ENCODE measurements at places on chromosomes 16 and 17. TPM values are rescaled to one million over a fixed set of nuclear protein-coding genes. Genes with fewer than 3 reads are reported as not detected.

DNA sequence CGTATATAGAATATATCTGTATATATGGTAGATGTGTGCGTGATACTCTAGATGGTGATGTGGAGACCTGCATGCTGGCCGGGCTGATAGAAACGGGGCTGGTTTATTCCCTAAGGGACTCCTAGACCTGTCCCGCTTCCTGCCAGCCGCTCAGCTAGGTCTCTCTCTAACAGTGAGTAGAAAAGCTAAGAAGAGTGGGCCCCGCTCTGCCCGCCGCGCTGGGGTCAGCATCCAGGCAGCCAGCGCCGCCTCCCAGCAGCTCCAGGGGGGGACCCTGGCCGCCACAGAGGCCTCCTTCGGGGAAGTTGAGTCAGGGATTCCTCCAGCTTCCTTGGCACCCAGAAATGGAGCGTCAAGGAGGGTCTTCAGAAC, 9.4 kb downstream of the CYGB start:
- peaks cover 7% of the 10 kb centered on the region for H3K27me3 ChIP-seq
- peaks cover 20% of the 10 kb centered on the region for H3K4me1 ChIP-seq
- H3K27ac ChIP-seq = no peak overlapping the region
- H3K4me3 ChIP-seq = no peak overlapping the region
- H3K36me3 ChIP-seq = no peaks in the 10 kb centered on the region

DNA sequence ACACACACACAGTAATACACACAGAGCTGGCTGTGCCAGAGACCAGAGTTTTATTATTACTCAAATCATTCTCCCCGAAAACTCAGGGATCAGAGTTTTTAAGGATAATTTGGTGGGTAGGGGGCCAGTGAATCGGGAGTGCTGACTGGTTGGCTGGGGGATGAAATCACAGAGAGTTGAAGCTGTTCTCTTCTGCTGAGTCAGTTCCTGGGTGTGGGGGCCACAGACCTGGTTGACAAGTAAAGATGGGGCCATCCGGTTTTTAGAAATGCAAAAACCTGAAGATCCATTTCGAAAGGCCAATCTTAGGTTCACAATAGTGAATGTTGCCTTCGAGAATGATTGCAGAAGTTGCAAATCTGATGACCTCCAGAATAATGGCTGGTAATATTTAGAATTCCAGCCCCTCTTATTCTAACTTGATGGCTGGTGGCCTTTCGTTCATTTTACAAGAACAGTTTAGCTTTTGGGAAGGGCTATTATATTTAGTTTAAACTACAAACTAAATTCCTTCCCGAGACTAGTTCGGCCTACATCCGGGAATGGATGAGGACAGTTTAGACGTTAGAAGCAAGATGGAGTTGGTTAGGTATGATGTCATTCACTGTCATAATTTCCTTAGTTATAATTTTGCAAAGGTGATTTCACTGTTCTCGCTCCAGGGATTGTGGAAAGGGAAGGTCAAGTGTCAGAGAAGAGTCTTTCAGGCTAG, 123.2 kb downstream of the KCNJ18 start:
- peaks cover 16% of the 10 kb centered on the region for H3K36me3 ChIP-seq
- H3K27ac ChIP-seq = no peak overlapping the region
- H3K4me1 ChIP-seq = no peaks in the 10 kb centered on the region
- H3K4me3 ChIP-seq = no peak overlapping the region

GRCh38 chr17:70629902-70630301, 460.6 kb downstream of the KCNJ2 start:
- no peaks in the 10 kb centered on the region for H3K4me1 ChIP-seq
- no peaks in the 10 kb centered on the region for H3K27me3 ChIP-seq
- H3K4me3 ChIP-seq = no peak overlapping the region
- DNase-seq = no peak
- H3K36me3 ChIP-seq = no peaks in the 10 kb centered on the region

GRCh38 chr16:14111713-14112538, 40.8 kb downstream of the MRTFB start:
- H3K4me1 ChIP-seq = peaks cover 16% of the 10 kb centered on the region
- H3K4me3 ChIP-seq = no peak overlapping the region
- DNase-seq = no peak
- no peaks in the 10 kb centered on the region for H3K36me3 ChIP-seq

DNA sequence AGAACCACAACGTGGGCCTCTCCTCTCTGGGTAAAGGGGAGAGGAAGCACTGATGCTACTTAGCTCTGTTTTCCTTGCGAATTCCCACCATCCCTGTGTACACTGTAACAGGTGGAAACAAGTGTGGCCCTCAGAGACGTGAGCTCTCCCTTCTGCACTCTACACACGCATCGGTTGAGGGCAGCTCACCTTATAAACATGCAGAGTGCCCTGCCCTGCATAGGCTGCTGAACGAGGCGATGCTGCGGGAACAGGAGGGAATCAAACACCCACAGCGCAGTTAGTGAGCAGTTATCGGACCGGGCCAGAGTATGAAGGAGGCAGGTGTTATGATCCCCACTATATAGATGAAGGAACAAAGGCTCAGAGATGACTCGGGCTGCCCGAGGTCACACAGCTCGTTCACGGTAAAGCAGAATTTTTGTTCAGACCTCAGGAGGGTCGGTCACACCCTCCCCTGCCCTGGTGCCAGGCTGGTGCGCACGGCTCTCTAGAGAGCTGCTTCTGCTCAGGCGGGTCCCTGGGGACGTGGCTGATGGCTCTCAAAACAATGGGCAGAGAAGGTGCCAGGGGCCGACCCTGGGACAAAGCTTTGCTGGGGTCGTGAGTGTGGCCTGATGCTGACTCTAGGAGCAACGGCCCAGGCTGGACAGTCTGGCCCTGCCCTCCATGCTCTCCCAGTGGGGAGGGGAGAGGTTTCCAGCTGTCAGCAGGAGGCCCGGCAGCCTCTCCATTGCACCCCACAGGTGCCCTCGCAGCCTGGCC, 68.5 kb downstream of the RPH3AL start:
- no peak overlapping the region for H3K27ac ChIP-seq
- H3K36me3 ChIP-seq = peaks cover 10% of the 10 kb centered on the region
- no peak overlapping the region for H3K4me3 ChIP-seq

- H3K36me3 ChIP-seq = peaks cover 9% of the 10 kb centered on the region
- H3K27me3 ChIP-seq = no peaks in the 10 kb centered on the region
- H3K4me3 ChIP-seq = no peak overlapping the region
- no peaks in the 10 kb centered on the region for H3K4me1 ChIP-seq
Measured at GRCh38 chr16:5412731-5413130, 315.1 kb upstream of the EEF2KMT start.

ZG16 gene
- total RNA-seq = not detected

GRCh38 chr17:40724656-40725055, 21.1 kb upstream of the KRT24 start:
- DNase-seq = no peak
- H3K4me3 ChIP-seq = no peak overlapping the region
- H3K4me1 ChIP-seq = no peaks in the 10 kb centered on the region

NPIPB9 gene
- total RNA-seq = 3.0 TPM

GRCh38 chr17:19000531-19001325, 3.8 kb downstream of the FAM83G start:
- H3K36me3 ChIP-seq = peaks cover 3% of the 10 kb centered on the region
- peaks cover 2% of the 10 kb centered on the region for H3K27me3 ChIP-seq
- no peak overlapping the region for H3K4me3 ChIP-seq
- DNase-seq = peak; percentile 64

DNA sequence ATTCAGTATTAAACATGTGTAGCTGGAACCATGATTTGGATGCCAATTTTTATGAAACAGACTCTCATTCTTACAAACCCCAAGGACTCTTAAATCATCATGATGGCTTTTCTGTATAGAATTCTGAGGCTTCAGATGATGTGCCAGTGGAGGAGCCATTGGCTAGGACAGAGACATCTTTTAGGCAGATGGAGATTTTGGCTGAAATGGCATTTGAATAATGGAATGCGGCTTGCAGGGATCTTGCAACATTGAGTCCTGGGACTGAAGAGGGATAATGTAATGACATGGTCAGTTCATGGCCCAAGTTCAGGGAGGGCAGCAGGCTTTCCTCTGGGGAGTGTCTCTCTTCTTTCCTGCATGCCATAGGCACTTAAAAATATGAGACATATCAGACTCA, 172.4 kb downstream of the ABCA8 start:
- DNase-seq = no peak
- no peaks in the 10 kb centered on the region for H3K27me3 ChIP-seq
- no peak overlapping the region for H3K4me3 ChIP-seq
- H3K4me1 ChIP-seq = no peaks in the 10 kb centered on the region

GRCh38 chr16:58125781-58126335, 3.3 kb downstream of the CFAP20 start:
- H3K4me1 ChIP-seq = peaks cover 47% of the 10 kb centered on the region
- H3K36me3 ChIP-seq = no peaks in the 10 kb centered on the region
- DNase-seq = no peak

DNA sequence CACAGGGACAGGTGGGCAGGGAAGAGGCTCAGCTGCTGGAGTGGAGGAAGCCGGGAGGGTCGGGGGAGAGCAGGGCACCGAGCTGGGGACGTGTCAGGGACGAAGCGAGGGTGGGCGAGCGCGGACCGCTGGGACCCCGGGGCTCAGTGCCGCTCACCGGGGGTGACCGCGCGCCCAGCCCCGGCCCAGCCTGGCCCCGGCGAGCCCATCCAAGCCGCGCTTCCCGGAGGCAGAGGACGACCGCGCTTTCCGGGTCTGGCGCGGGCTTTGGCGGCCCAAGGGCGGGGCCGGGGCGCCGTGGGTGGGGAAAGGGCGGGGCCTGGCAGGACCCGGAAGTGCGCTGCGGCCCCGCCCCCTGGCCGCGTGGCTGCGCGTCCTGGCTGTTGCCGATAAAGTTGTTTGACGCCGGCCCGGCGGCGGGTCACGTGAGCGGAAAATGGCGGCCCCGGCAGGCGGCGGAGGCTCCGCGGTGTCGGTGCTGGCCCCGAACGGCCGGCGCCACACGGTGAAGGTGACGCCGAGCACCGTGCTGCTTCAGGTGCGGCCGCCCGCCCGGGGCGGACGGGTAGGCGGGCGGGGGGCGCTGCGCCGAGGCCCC, at the start of gene ASPSCR1:
ASPSCR1 (plus strand) TSS at position 419 of the 598 bp plus-strand sequence; CDS start at position 437, 18 bp downstream.
- peaks cover 5% of the 10 kb centered on the region for H3K36me3 ChIP-seq
- H3K27ac ChIP-seq = peak within 1 kb of the TSS; percentile 90
- peaks cover 20% of the 10 kb centered on the region for H3K4me1 ChIP-seq
- H3K27me3 ChIP-seq = peaks cover 10% of the 10 kb centered on the region

- peaks cover 18% of the 10 kb centered on the region for H3K27me3 ChIP-seq
- H3K4me1 ChIP-seq = peaks cover 5% of the 10 kb centered on the region
- H3K4me3 ChIP-seq = no peak overlapping the region
- no peaks in the 10 kb centered on the region for H3K36me3 ChIP-seq
Measured at GRCh38 chr16:168424-168823, 2.6 kb downstream of the HBM start.

DNA sequence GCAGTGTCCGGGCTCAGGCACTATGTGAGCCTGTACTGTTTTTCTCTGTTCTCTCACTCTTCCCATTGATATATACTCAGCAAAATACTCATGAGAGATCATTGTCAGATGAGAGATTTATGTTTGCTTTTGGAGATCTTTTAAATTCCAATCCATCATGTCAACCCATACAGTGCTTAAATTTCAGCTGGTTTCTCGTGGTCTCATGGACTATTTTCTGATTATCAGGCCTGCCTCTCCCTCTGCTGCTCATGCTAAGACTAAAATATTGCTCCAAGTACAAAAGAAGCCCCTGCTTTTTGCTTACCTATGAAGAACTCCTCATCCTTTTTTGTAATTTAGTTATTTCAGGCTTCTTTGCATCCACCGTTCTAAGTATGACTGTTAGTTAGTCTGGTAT, 547.2 kb downstream of the KCNJ2 start:
- H3K36me3 ChIP-seq = no peaks in the 10 kb centered on the region
- H3K4me3 ChIP-seq = no peak overlapping the region
- H3K27ac ChIP-seq = no peak overlapping the region

GRCh38 chr17:50354198-50354597, 8.3 kb downstream of the XYLT2 start:
- H3K27ac ChIP-seq = no peak overlapping the region
- H3K4me3 ChIP-seq = no peak overlapping the region
- no peaks in the 10 kb centered on the region for H3K4me1 ChIP-seq
- no peak for DNase-seq

- DNase-seq = no peak
- H3K27me3 ChIP-seq = peaks cover 18% of the 10 kb centered on the region
Measured at GRCh38 chr16:87601401-87601981, 817 bp upstream of the JPH3 start.

SNN gene
- 491 TPM for total RNA-seq

- no peaks in the 10 kb centered on the region for H3K36me3 ChIP-seq
- no peak for DNase-seq
- no peak overlapping the region for H3K4me3 ChIP-seq
- H3K4me1 ChIP-seq = no peaks in the 10 kb centered on the region
- H3K27me3 ChIP-seq = peaks cover 4% of the 10 kb centered on the region
Measured at GRCh38 chr16:71855937-71856662, 10.3 kb downstream of the ATXN1L start.

DNA sequence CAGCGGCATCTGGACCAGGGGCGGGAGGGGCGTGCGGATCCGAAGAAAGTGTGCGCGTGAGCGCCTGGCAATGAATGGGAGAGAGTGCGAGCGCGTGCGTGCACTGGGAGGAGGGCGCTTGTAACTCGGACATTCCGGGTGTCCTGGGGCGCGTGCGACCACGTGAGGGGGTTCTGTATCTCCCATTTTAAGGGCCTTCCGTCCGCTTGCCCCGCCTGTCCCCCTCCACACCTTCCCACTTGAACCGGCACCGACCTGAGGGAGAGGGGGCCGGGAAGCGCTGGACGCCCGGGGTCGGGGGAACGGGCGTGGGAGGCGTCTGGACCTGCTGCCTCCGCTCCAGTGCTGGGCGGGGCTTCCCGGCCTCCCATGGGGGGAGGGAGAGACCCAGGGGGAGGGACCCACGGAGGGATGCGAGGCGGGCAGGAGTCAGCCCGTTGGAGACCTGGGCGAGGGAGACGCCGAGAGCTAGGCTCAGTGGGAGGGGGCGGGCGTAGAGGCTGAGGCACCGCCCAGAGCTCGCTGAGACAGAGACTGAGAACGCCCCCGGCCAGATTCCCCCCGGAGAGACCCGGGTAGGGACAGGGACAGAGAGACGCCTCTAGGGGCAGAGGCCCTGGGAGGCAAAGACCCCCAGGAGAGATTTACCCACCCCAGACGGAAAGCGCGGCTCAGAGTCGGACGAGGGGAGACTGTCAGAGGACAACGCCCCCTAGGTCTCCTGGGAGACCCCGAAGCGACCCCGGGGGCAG, at the start of gene KREMEN2:
KREMEN2 (plus strand) TSS at position 553 of the 752 bp plus-strand sequence. CDS start 246 bp downstream, outside the sequence.
- H3K36me3 ChIP-seq = no peaks in the 10 kb centered on the region
- peaks cover 13% of the 10 kb centered on the region for H3K27me3 ChIP-seq
- DNase-seq = peak; percentile 79
- H3K4me1 ChIP-seq = peaks cover 5% of the 10 kb centered on the region

DNA sequence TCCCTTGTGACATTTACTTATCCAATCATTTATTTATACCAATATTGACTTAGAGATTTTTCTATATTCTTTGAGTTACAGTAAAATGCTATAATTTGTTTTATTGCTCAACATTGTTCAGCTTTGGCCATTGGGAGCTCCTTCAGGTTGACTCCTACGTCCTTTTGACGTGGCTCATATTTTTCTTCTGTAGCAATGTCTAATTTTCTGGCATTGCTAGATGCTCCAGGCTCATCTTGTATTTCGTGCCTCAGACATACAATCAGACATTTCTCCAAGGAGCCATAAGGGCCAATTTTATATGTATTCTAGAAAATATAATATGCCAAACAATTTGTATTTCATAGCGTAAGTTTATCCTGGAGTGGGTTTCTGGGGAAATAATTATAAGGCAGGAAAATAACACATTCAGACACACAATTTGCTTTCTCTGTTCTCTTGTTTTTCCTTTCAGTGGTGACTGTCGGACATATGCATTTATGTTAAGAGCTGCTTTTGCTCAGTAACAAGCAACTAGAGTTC, 355.1 kb upstream of the MON1B start:
- H3K27ac ChIP-seq = no peak overlapping the region
- DNase-seq = no peak
- H3K4me1 ChIP-seq = peaks cover 11% of the 10 kb centered on the region
- H3K36me3 ChIP-seq = peaks cover 6% of the 10 kb centered on the region
- no peak overlapping the region for H3K4me3 ChIP-seq

PYY gene
- total RNA-seq = not detected

GRCh38 chr16:52581530-52581929, 34.6 kb upstream of the TOX3 start:
- no peaks in the 10 kb centered on the region for H3K36me3 ChIP-seq
- peaks cover 36% of the 10 kb centered on the region for H3K4me1 ChIP-seq
- H3K27me3 ChIP-seq = peaks cover 6% of the 10 kb centered on the region
- no peak overlapping the region for H3K4me3 ChIP-seq
